ENCODE measurements at places on chromosomes 5 and 9.

DNA sequence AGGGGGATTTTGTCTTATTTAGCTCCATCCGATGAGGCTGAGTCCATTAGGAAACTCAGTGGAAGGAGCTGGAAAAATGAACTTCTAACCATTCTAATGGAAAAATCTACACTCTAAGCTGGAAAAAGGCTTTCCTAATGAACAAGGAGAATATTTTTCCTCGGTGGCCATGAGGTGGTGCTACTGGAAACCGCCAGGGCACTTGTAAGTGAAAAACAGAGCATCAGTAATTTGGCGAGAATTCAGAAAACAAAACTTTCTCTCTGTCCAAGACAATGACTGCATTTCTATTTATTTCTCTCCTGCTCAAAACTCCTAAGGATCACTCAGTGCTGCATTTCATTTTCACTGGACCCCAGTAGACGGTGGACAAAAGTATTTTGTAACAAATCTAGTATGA lies 237.6 kb downstream of the TENT4A start:
- DNase-seq = no peak

- DNase-seq = no peak
Measured at GRCh38 chr5:148682058-148683026, 28.0 kb upstream of the HTR4 start.

GRCh38 chr9:4844056-4844838 lies 51.5 kb downstream of the RCL1 start:
- DNase-seq = no peak

GRCh38 chr9:137157618-137158415 lies 12.0 kb downstream of the LRRC26 start:
- no peak for DNase-seq
